CD8-positive, alpha-beta memory T cell (primary cell): ENCODE measurements at places on chromosomes 3 and 15.

DNA sequence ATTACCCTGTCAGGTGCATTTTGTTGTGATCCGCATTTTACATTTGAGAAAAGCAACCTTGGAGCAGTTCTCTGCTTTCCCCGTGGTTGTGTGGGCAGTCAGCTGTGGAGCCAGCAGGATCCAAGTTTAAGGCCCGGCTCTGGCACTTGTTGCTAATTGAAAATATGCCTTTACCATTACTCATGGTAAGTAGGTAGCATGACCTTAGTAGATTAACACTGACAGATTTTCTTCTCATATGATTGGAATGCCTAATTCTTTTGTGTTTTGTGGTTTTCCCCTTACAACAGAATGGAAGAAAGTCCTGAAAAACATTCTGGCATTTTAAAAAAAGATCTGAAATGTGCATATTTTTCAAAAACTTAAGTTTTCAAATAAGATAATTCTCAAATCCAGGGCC is 246.5 kb upstream of the LRRN1 start:
- no peak for DNase-seq

DNA sequence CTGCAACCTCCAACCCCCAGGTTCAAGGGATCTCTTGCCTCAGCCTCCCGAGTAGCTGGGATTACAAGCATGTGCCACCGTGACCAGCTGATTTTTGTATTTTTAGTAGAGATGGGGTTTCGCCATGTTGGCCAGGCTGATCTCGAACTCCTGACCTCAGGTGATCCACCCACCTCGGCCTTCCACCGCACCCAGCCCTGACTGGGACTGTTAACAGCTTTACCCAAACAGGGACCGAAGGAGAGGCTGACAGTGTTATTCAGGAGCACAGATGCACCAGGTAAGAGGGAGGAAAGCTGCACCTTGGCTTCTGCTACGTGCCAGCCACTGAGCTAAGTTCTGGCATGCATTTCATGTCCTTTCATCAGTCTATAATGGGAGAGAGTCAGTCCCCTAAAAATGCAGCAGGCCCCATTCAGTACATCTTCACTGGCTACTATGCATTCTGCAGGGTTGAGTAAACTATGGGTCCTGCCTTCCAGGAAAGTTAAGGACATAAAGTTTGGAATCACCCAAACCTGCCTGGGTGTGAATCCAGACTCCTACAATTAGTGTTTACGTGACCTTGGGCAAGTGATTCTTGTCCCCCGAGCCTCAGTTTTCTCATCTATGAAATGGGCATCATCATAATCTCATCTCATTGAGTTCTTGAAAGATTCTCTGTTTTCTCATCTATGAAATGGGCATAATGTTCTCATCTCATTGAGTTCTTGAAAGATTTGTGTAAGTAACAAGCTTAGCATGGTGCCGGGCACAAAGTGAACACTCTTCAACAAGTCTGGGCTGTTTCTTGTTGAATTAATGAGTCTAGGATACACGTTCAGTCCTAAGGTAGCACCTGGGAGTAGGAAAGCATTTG is 82.2 kb downstream of the CPN2 start:
- no peak for DNase-seq

GRCh38 chr3:157447026-157447694 is 10.5 kb downstream of the PTX3 start:
- DNase-seq = no peak

DNA sequence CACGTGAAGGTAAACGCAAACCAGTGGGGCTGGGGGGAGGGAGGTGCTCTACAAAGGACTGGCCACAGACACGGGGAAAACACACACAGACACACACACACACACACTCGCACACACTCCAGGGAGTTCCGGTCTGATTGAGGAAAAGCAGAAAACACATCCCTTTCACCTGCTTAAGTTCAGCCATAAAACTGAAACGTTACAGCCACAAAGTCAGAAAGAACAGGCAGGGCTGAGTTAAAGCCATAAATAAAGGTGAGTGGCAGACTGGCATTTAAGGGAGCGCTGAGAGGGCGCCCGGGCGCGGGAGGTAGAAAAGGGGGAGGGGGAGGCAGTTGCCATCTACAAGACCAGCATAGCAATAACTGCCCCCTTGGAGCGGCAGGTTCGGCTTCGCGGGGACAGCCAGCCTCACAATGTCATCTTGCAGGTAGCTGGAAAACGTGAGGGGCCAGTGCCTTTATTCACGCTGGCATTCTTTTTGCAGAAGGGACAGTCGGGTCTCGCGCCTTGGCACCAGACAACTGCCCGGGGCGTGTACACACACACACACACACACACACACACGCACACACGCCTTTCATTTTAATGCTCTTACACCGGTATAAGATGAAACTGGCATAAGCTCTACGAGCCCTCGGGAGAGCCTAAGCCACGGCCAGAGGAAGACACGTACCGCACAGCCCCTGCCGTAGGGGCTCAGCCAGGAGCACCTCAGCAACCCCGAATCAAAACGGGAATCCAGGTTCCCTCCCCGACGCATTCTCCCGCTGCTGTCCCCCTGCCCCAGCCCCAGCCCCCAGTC is 866 bp downstream of the TNIK start:
- peak; percentile 70 for DNase-seq

DNA sequence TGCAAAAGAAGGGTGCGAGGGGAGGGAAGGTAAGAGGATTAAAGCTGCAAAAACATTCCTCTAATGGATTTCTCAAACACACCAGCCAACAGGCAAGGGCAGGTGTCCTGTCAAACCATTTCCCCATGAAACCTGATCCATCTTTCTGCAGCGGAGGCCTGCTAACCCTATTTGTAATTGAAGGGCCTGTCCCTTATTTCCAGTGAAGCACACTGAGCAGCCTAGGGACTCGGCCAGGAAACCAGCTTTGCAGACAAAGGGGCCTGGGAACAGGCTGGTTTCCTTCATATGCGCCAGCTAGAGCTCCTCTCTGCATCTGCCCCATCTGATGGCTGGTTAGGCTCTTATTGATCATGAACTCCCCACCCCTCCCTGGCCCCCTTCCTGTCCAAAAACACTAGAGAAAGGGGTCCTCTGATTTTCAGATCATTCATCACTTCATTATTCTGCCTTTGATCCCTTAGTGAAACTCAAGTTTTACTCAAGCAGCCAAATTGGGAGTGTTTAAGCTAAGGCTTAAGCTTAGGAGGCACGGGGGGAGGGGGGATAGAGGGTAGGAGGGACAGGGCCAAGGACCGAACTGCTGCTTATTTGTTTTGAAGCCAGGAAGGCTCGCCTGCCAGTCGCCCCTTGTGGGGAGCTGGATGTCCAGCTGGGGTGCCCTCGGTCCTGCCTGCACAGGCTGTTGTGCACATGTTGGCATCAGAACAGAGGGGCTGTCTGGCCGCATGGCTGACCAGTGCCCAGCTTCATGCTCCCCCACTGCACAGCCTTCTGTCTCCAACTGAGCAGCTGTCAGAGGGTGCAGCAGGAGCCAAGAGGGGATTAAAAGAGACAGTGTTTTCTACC is 53.1 kb downstream of the BOC start:
- no peak for DNase-seq

DNA sequence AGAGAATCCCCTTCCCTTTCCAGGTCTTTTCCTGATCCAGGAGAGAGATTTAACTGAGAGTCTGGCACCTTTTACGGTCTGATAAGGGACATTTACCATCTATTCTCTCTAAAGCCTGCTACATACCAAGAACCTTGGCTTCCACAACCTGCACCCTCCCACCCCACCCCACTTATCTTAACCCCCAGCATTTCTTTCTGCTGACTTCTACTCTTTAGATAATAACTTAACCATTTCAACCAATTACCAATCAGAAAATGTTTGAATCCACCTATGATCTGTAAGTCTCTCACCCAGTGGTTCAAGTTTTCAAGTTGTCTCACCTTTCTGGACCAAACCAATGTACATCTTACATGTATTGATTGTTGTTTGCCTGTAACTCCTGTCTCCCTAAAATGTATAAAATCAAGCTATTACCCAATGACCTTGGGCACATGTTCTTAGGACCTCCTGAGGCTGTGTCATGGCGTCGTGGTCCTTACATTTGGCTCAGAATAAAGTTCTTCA is 74.0 kb downstream of the MCF2L2 start:
- DNase-seq = no peak

GRCh38 chr15:55742927-55743728 is at the start of gene PRTG:
TSS of gene PRTG (minus strand) at chr15:55743152. CDS start at chr15:55742931, 221 bp downstream.
- no peak for DNase-seq

DNA sequence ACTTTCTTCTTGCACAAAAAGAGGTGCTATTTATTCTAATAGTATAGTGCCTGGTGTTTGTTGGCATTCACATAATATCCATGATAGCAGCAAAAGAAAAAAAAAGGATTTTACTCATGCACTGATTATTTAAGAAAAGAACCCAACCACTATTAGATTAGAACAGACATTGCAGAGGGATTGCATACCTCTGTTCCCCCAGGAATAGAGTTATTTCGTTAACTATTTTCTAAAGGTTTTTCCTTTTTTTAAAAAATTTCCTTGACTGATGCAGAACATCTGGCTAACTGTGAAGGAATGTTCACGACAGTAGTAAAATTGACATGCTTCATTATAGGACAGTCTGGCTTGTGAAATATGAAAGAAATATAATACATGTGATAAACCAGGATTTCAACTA is 136.6 kb upstream of the PTX3 start:
- no peak for DNase-seq

GRCh38 chr3:48991851-48992545 is 2.0 kb downstream of the P4HTM start:
- DNase-seq = no peak

- DNase-seq = no peak
Observed at GRCh38 chr3:95148107-95148506, 1085.2 kb downstream of the NSUN3 start.

DNA sequence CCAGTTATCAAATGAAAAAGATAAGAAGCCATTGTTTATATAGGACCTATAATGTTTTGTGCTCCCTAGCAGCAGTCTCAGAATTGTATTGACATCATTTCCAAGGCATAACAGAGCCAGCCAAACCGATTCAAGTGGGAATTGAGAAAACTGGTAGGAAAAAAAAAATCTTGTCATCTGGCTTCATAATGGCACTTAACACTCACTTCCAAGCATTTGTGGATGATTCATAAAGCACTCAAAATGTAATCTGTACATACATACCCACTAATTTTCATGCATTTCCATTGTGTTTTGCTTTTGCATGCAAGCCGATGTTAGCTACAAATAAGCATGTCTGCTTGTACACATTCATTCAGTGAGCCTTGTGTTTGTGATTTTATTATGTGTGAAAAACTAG is 18.6 kb upstream of the TRPC1 start:
- no peak for DNase-seq

DNA sequence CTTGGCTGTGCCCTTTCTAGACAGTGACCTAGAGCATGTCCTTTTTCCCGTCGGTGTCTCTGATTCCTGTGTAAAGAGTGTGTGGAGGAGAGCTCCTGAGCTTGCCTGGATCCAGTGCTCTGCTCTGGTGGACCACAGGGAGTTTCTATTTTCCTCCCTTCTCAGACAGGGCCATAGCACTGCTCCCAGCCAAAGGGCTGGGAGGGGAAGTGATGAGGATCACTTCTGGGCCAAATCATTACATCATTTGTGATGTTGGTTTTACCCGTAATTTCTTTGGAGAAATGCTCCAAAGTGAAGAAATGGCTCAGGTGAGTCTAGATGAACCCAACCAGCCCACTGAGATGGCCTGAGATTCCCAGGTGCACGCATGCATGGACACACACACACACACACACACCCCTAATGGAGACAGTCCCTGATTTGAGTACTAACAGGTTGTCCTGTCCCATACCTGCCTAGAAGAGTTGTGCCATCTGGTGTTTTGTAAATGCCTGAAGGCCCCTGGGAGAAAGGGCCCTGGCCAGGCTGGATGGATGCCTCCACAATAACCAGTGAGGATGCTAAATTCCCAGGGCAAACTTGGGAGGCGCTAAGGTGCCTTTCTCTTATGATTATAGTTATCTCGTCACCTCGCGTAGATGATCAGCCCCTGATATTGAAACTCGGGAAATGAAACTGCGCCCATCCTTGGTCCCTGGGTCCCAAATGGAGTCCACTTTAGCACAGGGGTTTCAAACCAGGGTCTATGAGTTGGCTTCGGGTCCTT is 86.9 kb downstream of the ASB7 start:
- no peak for DNase-seq

- DNase-seq = peak; percentile 55
Observed at GRCh38 chr15:80999623-81000036, 1.1 kb upstream of the TLNRD1 start.

- no peak for DNase-seq
Observed at GRCh38 chr3:111952086-111952485, 26.7 kb upstream of the ABHD10 start.

- no peak for DNase-seq
Observed at GRCh38 chr3:152323834-152324233, 55.1 kb downstream of the MBNL1 start.

DNA sequence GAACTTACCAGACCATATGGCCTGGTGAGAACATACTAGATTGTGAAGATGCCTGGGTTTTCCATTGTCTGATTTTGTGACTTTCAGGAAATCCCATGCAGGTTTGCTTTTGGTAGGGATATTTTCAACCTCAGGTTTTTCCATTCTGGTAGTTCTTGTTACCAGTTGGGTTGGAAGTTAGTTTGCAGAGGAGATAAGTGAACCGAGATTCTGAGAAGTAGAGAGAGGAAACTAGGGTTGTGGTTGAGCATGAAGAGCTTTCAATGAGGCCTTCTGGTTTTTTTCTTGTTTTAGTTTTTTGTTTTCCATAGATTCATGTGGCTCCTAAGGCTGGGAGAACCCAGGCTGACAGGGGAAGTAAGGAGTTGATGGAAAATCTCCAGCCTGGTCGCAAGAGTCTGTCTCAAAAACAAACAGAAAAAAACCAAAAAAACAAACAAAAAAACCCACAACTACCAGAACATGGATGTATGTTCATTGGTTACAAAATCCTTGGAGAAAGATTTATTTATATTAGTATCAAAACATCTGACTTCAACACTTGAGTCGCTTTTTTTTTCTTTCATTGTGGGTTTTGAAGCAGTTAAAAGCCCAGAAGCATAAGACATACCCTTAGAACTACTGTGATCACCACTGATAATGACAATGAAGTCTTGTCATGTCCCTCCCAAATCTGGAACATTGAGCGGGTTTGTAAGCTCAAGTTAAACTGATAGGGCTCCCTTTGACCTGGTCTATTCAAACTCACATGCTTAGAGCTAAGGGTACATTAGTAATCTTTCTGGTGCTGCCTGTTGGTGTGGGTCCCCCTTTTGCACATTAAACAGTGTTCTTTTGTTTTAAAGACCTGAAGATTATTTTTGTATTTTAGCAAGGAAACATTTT is 3.2 kb downstream of the GPR171 start:
- DNase-seq = no peak

DNA sequence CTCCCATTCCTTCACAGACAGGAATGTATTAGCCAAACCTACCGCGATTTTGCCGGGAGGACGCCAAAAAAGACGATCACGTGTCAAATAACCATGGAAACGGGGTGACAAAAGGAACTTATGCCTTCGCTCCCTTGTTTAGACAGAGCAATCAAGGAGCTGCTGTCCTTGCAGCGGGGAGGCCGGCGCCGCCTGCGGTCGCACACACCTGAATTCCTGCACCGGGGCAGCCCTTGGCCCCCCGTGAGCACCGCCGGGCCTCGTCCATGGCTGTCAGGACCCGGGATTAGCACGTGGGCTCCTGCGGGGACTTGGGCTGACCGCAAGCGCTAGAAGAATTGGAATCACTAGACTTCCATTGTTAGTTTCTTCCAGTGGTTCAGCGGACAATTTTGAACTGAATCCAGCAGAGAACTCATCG is 193.1 kb downstream of the SHQ1 start:
- no peak for DNase-seq

- DNase-seq = no peak
Observed at GRCh38 chr15:60918234-60918959, 310.7 kb downstream of the RORA start.
